MV-4-11 (cell line): ENCODE measurements at places on chromosomes 7 and 10.

- DNase-seq = no peak
These were observed 132.9 kb downstream of the CHN2 start for GRCh38 chr7:29327455-29327854.

DNA sequence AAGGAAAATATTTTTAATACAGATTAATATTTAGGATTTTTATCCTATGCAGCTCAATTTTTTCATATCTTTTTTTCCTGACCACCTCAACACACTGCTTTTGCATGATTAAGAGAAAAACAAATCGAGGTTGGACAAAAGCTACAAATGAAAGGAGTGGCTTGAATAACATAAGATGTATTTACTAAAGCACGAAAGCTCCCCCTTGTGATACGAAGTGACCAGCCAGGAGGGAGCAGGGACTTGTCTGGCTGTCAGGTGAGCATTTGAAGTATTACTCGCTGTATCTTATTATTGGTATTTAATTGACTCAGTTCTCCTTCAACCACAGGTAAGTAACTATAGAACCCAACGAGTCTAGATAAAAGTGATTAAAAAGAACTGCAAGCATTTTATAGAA lies 265.2 kb upstream of the PHF14 start:
- DNase-seq = peak; percentile 33

DNA sequence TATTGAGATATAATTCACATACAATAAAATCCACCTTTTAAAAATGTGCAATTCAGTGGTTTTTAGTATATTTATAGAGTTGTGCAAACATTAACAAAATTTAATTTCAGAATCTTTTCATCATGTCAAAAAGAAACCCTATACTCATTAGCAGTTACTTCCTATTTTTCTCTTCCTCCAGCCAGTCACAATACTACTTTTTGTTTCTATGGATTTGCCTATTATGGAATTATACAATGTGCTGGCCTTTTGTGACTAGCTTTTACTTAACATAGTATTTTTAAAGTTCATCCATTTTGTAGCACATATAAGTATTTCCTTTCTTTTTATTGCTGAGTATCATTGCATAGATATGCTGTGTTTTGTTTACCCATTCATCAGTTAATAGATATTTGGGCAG lies 199.9 kb upstream of the IMMP2L start:
- DNase-seq = no peak

- no peak for DNase-seq
These were observed 192.7 kb downstream of the CELF2 start for GRCh38 chr10:11210211-11210922.

GRCh38 chr10:106981452-106982075 lies 182.9 kb downstream of the SORCS1 start:
- DNase-seq = no peak

GRCh38 chr7:158077934-158078910 lies 509.4 kb downstream of the PTPRN2 start:
- DNase-seq = no peak

GRCh38 chr7:103771294-103771693 lies 218.2 kb downstream of the RELN start:
- DNase-seq = no peak

DNA sequence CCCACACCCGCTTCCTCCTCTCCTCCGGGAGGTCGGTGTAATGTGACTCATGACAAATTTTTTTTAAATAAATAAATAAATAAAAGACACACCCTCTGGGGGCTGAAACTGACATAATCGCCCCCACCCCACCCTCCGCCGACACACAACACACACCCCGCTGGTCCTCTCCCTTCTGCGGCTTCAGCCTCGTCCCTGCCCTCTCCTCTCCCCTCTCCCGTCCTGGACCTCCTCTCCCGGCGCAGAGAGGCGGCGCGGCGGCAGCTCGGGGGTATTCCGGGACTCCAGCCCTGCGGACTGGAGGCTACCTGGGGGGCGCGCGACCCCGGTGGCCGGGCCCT lies 686 bp downstream of the ABI1 start:
- DNase-seq = peak; percentile 57

DNA sequence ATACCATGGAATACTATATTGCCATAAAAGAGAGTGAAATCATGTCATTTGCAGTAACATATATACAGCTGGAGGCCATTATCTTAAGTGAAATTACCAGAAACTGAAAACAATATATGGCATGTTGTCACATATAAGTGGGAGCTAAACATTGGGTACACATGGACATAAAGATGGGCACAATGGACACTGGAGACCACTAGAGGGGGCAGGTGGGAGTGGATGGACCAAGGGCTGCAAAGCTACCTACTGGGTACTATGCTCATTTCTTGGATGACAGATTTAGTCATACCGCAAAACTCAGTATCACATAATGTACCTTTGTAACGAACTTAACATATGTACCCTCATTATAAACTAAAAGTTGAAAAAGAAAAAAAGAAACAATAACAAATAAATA lies 1167.6 kb downstream of the NXPH1 start:
- DNase-seq = no peak

GRCh38 chr10:128097783-128098182 lies 28.4 kb downstream of the MKI67 start:
- DNase-seq = no peak
